ENCODE measurements at places on chromosomes 6 and 20. TPM values are rescaled to one million over a fixed set of nuclear protein-coding genes. Genes with fewer than 3 reads are reported as not detected.

- H3K4me1 ChIP-seq, result no peaks in the 10 kb centered on the region
- peak; percentile 25 for DNase-seq
- no peaks in the 10 kb centered on the region for H3K27me3 ChIP-seq
- H3K36me3 ChIP-seq, result no peaks in the 10 kb centered on the region
- H3K27ac ChIP-seq, result no peak overlapping the region
Measured at GRCh38 chr20:19692685-19693119, 65.4 kb upstream of the RIN2 start.

DNA sequence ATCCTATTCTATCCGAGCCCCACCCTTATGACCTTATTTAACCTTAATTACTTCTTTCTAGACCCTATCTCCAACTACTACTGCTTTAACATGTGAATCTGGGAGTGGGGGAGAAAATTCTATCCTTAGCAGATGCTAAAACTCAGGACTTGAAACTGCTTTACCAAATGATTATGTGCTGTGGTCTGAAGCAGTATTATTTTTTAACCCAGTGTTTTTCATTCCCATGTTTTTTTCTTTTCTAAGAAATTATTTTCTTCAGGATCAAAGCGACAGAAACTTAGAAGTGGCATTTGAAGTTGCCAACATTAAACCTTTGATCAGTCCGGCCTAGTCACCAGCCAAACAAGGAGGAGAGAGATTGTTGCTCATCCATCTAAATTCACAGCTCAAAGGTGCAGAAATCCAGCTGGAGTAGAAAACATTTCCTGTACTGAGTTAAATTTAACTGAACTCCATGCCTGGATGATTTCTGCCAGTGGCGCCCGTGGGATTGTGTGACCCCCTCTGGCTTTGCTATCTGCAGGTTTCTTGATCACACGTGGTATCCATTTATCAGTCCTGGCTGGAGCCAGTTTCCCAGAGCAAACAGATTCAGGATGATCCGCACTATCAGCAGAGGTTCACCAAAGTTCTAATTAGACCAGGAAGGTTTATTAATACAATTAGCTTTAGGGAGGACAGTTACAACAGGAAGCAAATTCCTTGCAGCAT, 300.5 kb downstream of the PLCB1 start:
- no peak for DNase-seq
- no peaks in the 10 kb centered on the region for H3K27me3 ChIP-seq
- no peaks in the 10 kb centered on the region for H3K4me1 ChIP-seq
- H3K4me3 ChIP-seq, result no peak overlapping the region
- no peaks in the 10 kb centered on the region for H3K36me3 ChIP-seq

GRM1 gene
- total RNA-seq, result 0.07 TPM

- H3K27me3 ChIP-seq, result no peaks in the 10 kb centered on the region
- H3K4me3 ChIP-seq, result no peak overlapping the region
- DNase-seq, result peak; percentile 99
- peak overlapping the region; percentile 76 for H3K27ac ChIP-seq
- no peaks in the 10 kb centered on the region for H3K36me3 ChIP-seq
Measured at GRCh38 chr6:57267586-57268293, 45.6 kb upstream of the RAB23 start.

ZNF391 gene
- total RNA-seq, result 6.0 TPM

DNA sequence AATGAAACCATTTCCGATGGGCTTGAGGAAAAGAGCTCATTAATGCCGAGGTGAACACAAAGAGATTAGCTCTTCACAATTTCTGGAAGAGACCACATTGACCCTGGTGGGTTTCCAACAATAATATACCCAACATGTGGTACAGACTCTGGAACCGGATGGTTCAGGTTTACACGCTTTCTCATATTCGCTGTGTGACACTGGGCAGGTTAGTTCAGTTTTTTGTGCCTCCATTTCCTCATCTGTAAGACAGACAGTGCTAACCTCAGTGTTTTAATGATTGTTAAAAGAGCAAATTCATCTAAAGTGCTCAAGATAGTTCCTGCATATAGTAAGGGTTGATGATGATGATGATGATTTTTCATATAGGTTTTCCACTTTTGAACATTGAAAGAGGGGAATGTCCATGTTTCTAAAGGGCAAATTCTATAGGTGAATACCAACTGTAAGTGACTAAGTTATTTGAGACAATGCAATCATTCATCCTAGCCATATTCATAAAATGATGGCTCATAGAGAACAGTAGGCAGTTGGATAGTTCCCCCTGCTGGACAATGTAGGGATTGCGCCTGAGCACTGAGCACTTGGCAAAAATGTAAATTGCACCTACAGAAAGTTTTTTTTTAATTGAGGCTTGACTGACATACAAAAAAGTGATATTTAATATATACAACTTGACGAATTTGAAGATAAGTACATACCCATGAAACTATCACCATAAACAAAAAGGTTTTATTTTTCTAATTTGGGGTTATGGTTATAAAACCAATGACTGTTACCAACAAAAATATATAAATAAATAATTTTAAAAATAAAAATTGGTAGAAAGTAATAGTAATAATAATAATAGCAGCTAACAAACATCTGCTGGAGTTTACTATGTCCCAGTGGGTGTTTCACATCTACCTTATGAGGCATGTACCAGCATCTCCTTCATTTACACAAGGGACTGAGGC, 2.1 kb upstream of the PERP start:
- H3K4me1 ChIP-seq, result peaks cover 6% of the 10 kb centered on the region
- no peak overlapping the region for H3K27ac ChIP-seq
- H3K27me3 ChIP-seq, result no peaks in the 10 kb centered on the region

- no peaks in the 10 kb centered on the region for H3K36me3 ChIP-seq
- H3K27me3 ChIP-seq, result no peaks in the 10 kb centered on the region
- H3K4me1 ChIP-seq, result peaks cover 10% of the 10 kb centered on the region
- no peak overlapping the region for H3K4me3 ChIP-seq
- no peak for DNase-seq
Measured at GRCh38 chr6:72809746-72810379, 188.0 kb downstream of the KCNQ5 start.

DNA sequence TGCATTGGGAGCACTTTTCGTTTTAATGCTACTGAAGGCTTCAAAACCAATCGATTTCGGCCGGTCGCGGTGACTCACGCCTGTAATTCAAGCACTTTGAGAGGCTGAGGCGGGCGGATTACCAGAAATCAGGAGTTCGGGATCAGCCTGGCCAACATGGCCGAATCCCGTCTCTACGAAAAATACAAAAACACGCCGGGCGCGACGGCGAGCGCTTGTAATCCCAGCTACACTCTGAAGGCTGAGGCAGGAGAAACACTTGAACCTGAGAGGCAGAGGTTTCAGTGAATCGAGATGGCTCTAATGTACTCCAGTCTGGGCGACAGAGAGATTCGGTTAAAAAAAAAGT, 58.4 kb downstream of the TRIM38 start:
- H3K36me3 ChIP-seq, result no peaks in the 10 kb centered on the region
- H3K27me3 ChIP-seq, result no peaks in the 10 kb centered on the region
- DNase-seq, result peak; percentile 58
- H3K4me1 ChIP-seq, result peaks cover 33% of the 10 kb centered on the region
- H3K27ac ChIP-seq, result peak overlapping the region; percentile 95

GRCh38 chr20:7199861-7200260, 432.4 kb downstream of the BMP2 start:
- no peak overlapping the region for H3K27ac ChIP-seq
- no peaks in the 10 kb centered on the region for H3K36me3 ChIP-seq
- H3K27me3 ChIP-seq, result no peaks in the 10 kb centered on the region
- peaks cover 5% of the 10 kb centered on the region for H3K4me1 ChIP-seq
- H3K4me3 ChIP-seq, result no peak overlapping the region
- DNase-seq, result no peak

FAM209A gene
- total RNA-seq, result 0.32 TPM

DNA sequence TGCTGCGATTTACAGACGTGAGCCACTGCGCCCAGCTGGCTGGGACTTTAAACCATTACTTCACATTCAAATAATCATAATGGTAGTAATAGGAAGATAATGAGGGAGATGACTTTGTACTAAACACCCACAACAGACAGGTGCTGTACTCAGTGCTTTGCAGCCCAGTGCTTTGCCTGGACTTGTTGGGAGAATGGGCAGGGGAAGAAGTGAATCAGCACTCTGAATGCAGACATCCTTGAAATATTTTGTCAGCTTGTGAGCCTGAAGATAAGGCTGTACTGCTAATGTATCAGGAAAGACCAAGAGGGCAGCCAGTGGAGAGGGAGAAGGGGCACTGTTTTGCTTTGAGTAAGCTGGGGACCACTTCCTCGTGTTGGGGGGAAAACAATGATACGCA, 17.4 kb downstream of the NKX2-2 start:
- no peak overlapping the region for H3K27ac ChIP-seq
- H3K4me3 ChIP-seq, result no peak overlapping the region
- H3K4me1 ChIP-seq, result no peaks in the 10 kb centered on the region
- peaks cover 10% of the 10 kb centered on the region for H3K27me3 ChIP-seq

- no peak overlapping the region for H3K4me3 ChIP-seq
- H3K36me3 ChIP-seq, result no peaks in the 10 kb centered on the region
- H3K27ac ChIP-seq, result no peak overlapping the region
- no peaks in the 10 kb centered on the region for H3K27me3 ChIP-seq
Measured at GRCh38 chr20:8073024-8073832, 53.7 kb upstream of the TMX4 start.

- H3K36me3 ChIP-seq, result peaks cover 10% of the 10 kb centered on the region
- H3K4me1 ChIP-seq, result peaks cover 88% of the 10 kb centered on the region
- peak overlapping the region; percentile 57 for H3K27ac ChIP-seq
- no peak overlapping the region for H3K4me3 ChIP-seq
Measured at GRCh38 chr6:52546678-52547077, 30.2 kb downstream of the TRAM2 start.

GRCh38 chr6:7140631-7141378, 33.0 kb downstream of the RREB1 start:
- peak; percentile 54 for DNase-seq
- H3K4me3 ChIP-seq, result peak overlapping the region; percentile 61
- no peaks in the 10 kb centered on the region for H3K27me3 ChIP-seq
- peak overlapping the region; percentile 82 for H3K27ac ChIP-seq
- H3K4me1 ChIP-seq, result peaks cover 32% of the 10 kb centered on the region

GRCh38 chr6:68640491-68640835, 5.4 kb downstream of the ADGRB3 start:
- no peak for DNase-seq
- no peaks in the 10 kb centered on the region for H3K36me3 ChIP-seq
- no peaks in the 10 kb centered on the region for H3K4me1 ChIP-seq

- no peak overlapping the region for H3K27ac ChIP-seq
- DNase-seq, result no peak
- no peaks in the 10 kb centered on the region for H3K36me3 ChIP-seq
Measured at GRCh38 chr6:50330963-50331362, 281.2 kb upstream of the DEFB112 start.

GRCh38 chr20:1254254-1254653, 11.8 kb upstream of the SNPH start:
- peaks cover 12% of the 10 kb centered on the region for H3K27me3 ChIP-seq
- H3K27ac ChIP-seq, result no peak overlapping the region
- DNase-seq, result no peak
- H3K4me1 ChIP-seq, result no peaks in the 10 kb centered on the region
- no peak overlapping the region for H3K4me3 ChIP-seq
